ENCODE measurements at places on chromosomes 1 and 21.

DNA sequence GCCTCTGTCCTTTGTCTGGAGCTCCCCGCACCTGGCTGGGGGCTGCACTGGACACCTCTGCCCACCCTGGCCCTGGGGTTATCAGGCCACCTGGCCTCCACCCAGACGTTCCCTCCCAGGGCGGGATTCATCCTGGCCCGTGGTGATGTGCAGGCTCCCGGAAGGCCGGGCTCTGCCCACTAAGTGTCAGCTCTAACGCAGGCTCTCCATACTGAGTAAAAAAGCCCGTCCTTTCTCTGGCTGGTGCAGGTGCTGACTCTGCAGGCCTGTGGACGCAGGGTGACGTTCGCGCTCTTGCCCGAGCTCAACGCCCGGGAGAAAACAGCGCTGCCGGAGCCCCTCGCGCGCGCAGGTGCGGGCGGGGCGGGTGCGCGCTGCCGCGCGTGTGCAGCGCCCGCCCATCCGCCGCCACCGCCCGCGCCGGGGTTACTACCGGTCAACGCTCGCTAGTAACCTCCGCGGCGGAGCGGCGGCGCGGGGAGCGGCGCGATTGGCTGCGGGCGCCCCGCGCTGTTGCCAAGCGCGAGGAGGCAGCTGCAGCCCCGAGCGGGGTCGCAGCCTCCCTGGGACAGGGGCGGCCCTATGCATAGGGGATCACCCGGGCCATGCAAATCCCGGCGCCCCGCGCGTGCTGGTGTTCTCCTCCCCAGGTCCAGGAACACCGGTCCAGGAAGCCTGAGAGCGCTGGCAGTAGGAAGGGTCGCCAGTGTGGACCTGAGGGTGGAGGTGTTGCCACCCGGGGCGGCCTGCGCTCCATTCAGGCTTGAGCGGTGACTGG, 15.7 kb downstream of the ABCG1 start:
- peak; percentile 89 for DNase-seq

- no peak for DNase-seq
These were observed 20.9 kb downstream of the SH2D2A start for GRCh38 chr1:156795787-156796186.

GRCh38 chr1:195934817-195935553, 673.3 kb downstream of the KCNT2 start:
- DNase-seq: no peak

GRCh38 chr21:41895643-41896493, 16.7 kb upstream of the PRDM15 start:
- peak; percentile 62 for DNase-seq

- DNase-seq: no peak
These were observed 49.0 kb downstream of the CLDN17 start for GRCh38 chr21:30117631-30118030.
